Breast epithelium (tissue), 4 donors: ENCODE measurements at places on chromosomes 1 and 21. TPM values are rescaled to one million over a fixed set of nuclear protein-coding genes. Genes with fewer than 3 reads are reported as not detected.

DNA sequence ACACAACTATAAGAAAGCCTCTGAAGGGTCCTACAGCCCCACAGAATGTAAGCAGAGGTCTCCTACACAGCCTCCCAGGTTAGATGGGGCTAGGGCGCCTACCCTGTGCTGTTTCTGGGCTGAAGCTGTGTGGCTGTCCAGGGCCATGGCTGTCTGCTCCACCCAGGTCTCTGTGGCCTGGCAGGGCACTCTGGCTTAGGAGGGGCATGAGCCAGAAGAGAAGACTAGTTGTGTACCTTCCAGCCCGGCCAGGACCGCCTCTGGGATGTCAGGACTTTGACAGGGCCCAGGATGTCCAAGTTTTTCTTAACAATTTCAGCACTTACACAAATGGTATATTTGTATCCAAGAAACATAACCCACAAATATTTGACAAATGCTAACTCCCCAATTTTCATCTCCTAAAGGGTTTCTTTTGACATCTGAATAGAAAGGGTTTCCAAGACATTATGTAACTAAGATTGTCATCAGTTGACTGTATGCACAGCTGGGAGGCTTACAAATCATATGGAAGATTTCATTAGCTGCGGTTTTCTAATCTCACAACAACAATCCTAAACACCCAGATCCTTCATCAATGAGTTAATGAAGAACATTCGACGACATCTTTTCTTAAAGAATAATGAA, 80.5 kb downstream of the HSF2BP start:
- no peak overlapping the region for H3K4me3 ChIP-seq
- H3K4me1 ChIP-seq, result no peaks in the 10 kb centered on the region
- peak overlapping the region; percentile 30 for H3K27ac ChIP-seq
- no peaks in the 10 kb centered on the region for H3K36me3 ChIP-seq

DNA sequence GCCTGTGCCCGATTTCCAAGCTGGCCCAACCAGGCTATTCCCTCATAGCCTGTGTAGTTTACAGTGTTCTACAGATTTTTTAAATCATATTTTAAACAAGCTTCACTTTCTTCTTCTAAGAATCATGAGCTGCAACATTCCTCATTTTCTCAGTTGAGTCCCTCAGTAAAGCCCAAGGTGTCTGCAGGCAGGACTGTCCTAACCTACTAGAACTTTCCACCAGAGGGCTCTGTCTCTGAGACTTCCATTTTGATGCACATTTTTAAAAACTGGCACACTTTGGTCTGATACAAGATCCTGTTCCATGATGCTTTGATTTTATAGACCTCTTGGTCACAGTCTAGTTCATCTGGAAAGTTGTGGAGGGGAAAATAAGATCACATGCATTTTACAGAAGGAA, 21.6 kb upstream of the SLAMF6 start:
- H3K36me3 ChIP-seq, result no peaks in the 10 kb centered on the region
- H3K4me1 ChIP-seq, result no peaks in the 10 kb centered on the region
- no peak overlapping the region for H3K4me3 ChIP-seq
- no peak overlapping the region for H3K27ac ChIP-seq
- no peak for DNase-seq
- no peaks in the 10 kb centered on the region for H3K27me3 ChIP-seq

DNA sequence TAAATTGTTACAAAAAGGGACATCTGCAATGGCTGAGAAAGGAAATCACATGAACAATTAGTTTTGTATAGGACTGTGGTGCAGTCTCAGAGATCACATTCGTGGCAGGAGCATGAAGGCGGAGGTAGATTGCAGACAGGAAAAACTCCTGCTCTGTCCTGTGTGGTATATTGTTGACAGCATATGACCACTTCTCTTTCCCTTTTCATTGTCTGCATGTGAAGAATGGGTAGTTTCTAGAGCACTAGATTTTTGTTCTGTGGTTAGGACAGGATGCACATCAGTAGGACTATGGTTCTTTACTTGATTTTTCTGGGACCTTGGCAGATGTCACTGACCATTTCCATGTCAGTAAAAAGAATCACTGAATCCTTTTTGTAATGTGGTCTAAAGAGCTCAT, 625.9 kb upstream of the PKN2 start:
- no peaks in the 10 kb centered on the region for H3K4me1 ChIP-seq
- no peaks in the 10 kb centered on the region for H3K36me3 ChIP-seq
- no peak overlapping the region for H3K4me3 ChIP-seq
- H3K27ac ChIP-seq, result no peak overlapping the region
- DNase-seq, result no peak

GRCh38 chr1:230328342-230329015, 97.7 kb downstream of the PGBD5 start:
- no peaks in the 10 kb centered on the region for H3K27me3 ChIP-seq
- no peaks in the 10 kb centered on the region for H3K36me3 ChIP-seq
- H3K27ac ChIP-seq, result no peak overlapping the region
- no peaks in the 10 kb centered on the region for H3K4me1 ChIP-seq
- no peak overlapping the region for H3K4me3 ChIP-seq

DNA sequence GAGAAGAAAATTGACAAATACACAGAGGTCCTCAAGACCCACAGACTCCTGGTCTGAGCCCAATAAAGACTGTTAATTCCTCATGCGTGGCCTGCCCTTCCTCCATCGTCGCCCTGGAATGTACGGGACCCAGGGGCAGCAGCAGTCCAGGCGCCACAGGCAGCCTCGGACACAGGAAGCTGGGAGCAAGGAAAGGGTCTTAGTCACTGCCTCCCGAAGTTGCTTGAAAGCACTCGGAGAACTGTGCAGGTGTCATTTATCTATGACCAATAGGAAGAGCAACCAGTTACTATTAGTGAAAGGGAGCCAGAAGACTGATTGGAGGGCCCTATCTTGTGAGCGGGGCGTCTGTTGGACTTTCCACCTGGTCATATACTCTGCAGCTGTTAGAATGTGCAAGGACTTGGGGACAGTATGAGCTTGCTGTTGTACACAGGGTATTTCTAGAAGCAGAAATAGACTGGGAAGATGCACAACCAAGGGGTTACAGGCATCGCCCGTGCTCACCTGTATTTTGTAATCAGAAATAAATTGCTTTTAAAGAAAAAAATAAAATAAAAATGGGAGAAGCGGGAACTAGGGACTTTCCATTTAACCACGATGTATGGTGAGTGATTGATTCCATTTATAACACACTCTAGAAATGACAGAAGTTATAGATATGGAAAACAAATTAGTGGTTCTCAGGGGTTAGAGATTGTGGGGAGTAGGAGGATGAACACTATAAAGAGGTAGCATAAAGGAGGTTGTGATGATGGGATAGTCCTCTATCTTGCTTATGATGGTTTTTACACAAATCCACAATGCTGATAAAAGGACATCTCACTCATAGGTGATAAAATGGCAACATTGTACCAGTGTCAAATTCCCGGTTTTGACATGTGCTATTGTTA, 244.7 kb downstream of the MRPL39 start:
- no peaks in the 10 kb centered on the region for H3K4me1 ChIP-seq
- no peaks in the 10 kb centered on the region for H3K36me3 ChIP-seq
- no peak overlapping the region for H3K4me3 ChIP-seq
- H3K27me3 ChIP-seq, result no peaks in the 10 kb centered on the region
- no peak overlapping the region for H3K27ac ChIP-seq
- DNase-seq, result no peak

DNA sequence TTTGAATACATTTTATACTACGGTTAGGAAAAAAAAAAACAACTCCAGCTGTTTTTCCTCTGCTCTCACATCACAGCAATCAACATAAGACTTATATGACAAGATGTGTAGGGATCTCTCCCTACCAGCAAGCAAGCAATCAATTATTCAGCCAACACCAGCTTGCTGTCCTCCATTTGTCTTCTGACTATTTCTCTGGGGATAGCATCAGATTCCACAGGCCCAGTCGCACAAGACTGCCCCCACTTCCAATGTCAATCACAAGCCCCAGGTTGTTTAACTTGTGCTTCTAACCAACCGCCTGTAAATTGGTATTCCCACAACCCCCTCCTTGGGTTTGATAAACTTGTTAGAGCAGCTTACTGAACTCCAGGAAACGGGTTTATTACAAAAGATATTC, 873.1 kb upstream of the TMPRSS15 start:
- DNase-seq, result no peak
- no peak overlapping the region for H3K4me3 ChIP-seq
- H3K36me3 ChIP-seq, result no peaks in the 10 kb centered on the region
- H3K4me1 ChIP-seq, result no peaks in the 10 kb centered on the region
- no peak overlapping the region for H3K27ac ChIP-seq

GRCh38 chr1:174829990-174830389, 169.8 kb upstream of the CACYBP start:
- no peak for DNase-seq
- no peaks in the 10 kb centered on the region for H3K27me3 ChIP-seq
- no peak overlapping the region for H3K4me3 ChIP-seq
- no peaks in the 10 kb centered on the region for H3K4me1 ChIP-seq
- no peaks in the 10 kb centered on the region for H3K36me3 ChIP-seq
- no peak overlapping the region for H3K27ac ChIP-seq

- H3K27ac ChIP-seq, result no peak overlapping the region
- no peak for DNase-seq
- no peak overlapping the region for H3K4me3 ChIP-seq
- H3K4me1 ChIP-seq, result no peaks in the 10 kb centered on the region
- no peaks in the 10 kb centered on the region for H3K27me3 ChIP-seq
These were observed 25.0 kb upstream of the UAP1 start for GRCh38 chr1:162536511-162536910.

GRCh38 chr1:21794656-21795055, 11.7 kb upstream of the USP48 start:
- H3K4me3 ChIP-seq, result no peak overlapping the region
- no peak for DNase-seq
- no peaks in the 10 kb centered on the region for H3K36me3 ChIP-seq
- H3K4me1 ChIP-seq, result no peaks in the 10 kb centered on the region

- no peak overlapping the region for H3K27ac ChIP-seq
- H3K4me1 ChIP-seq, result no peaks in the 10 kb centered on the region
- no peak for DNase-seq
- no peak overlapping the region for H3K4me3 ChIP-seq
These were observed 34.5 kb downstream of the DNAJC11 start for GRCh38 chr1:6667139-6667538.

Gene GNPAT
- 31.1 TPM for total RNA-seq

DNA sequence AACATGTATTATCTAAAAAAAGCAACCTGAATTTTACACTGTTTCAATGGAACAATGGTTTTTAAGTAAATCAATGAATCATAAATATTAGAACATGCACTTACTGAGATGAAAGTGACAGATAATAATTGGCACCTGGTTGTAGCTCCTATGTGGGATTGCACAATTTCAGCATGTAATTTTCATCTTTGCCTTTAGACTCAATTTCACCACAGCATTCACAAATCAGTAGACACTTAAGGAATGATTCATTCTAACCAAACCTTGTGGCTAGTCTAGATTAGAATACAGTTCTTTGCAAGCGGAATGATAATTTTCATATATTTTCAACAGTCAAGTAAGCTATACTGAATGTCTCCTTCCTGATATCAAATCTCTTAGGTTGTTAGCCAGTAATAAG, 853.4 kb downstream of the KCNT2 start:
- no peak overlapping the region for H3K4me3 ChIP-seq
- H3K36me3 ChIP-seq, result no peaks in the 10 kb centered on the region
- H3K4me1 ChIP-seq, result no peaks in the 10 kb centered on the region
- no peaks in the 10 kb centered on the region for H3K27me3 ChIP-seq
- H3K27ac ChIP-seq, result no peak overlapping the region
- no peak for DNase-seq

Gene ALG14
- 1.6 TPM for total RNA-seq

Gene BMP8B
- 0.48 TPM for total RNA-seq

- no peak overlapping the region for H3K4me3 ChIP-seq
- H3K36me3 ChIP-seq, result no peaks in the 10 kb centered on the region
- H3K4me1 ChIP-seq, result peaks cover 5% of the 10 kb centered on the region
- H3K27ac ChIP-seq, result no peak overlapping the region
- H3K27me3 ChIP-seq, result peaks cover 8% of the 10 kb centered on the region
These were observed 4.6 kb downstream of the COL9A2 start for GRCh38 chr1:40312238-40313205.

DNA sequence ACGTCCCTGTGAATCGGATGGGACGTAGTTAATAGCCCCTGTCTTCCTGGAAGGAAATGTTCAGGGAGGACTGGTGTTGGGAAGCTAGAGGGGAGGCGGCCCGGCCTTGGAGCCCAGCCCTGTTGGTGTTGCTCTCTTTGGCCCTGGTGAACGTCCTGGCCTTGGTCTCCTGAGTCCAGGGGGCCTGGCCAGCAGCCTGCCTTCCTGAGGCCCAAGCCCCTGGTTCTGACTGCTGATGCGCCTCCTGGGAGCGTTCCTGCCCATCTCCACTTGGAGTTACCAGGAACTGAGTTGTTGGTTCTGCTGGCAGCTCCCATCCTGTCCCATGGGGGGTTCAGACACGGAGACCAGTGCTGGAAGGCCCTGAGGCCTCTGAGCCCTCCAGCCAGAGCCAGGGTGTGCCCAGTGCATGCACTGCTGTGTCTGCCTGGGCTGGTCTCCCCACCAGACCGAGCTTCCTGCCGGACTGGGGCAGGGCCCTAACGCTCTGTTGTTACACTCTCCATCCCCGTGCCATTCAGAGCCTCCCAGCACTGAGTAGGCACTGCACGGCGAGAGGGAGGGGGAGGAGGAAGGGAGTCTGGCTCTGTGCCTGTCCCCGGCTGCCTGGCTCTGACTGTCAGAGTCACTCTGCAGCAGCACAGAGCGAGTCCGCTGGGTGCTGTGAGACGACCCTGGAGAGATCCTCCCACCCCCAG, 382.5 kb upstream of the VAMP3 start:
- DNase-seq, result peak; percentile 17
- H3K27me3 ChIP-seq, result no peaks in the 10 kb centered on the region
- H3K4me3 ChIP-seq, result no peak overlapping the region
- peak overlapping the region; percentile 76 for H3K27ac ChIP-seq
- H3K36me3 ChIP-seq, result no peaks in the 10 kb centered on the region

- no peak for DNase-seq
- no peak overlapping the region for H3K27ac ChIP-seq
- H3K27me3 ChIP-seq, result no peaks in the 10 kb centered on the region
- no peaks in the 10 kb centered on the region for H3K4me1 ChIP-seq
- no peaks in the 10 kb centered on the region for H3K36me3 ChIP-seq
- no peak overlapping the region for H3K4me3 ChIP-seq
These were observed 93.3 kb upstream of the CD1D start for GRCh38 chr1:158087320-158087927.

DNA sequence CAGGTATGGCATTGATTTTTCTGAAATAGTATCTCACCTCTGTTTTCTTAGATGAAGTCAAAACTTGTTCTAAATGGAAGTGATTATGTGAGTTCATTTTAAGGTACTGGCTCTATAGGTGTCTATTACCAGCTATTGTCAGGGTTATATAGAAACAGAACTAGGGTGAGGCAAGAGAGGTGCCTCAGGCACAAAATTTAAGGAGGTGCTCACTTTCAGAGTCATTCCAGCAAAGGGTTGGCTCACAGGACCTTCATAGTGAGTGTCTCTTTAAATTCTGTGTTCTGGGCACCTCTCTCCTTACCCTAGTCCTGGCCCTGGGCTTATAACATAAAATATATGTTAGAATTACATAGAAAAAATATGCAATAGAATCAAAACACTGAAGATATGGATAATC, 49.3 kb downstream of the KIAA0319L start:
- H3K27me3 ChIP-seq, result no peaks in the 10 kb centered on the region
- DNase-seq, result no peak
- H3K36me3 ChIP-seq, result no peaks in the 10 kb centered on the region
- peak overlapping the region; percentile 65 for H3K27ac ChIP-seq
- H3K4me3 ChIP-seq, result no peak overlapping the region
- H3K4me1 ChIP-seq, result no peaks in the 10 kb centered on the region

Gene STIL
- 2.3 TPM for total RNA-seq

GRCh38 chr1:174239541-174239940, 80.2 kb downstream of the RABGAP1L start:
- no peak overlapping the region for H3K4me3 ChIP-seq
- H3K27me3 ChIP-seq, result no peaks in the 10 kb centered on the region
- no peaks in the 10 kb centered on the region for H3K36me3 ChIP-seq
- no peak for DNase-seq

GRCh38 chr1:70008660-70009059, 196.7 kb downstream of the LRRC40 start:
- no peak overlapping the region for H3K4me3 ChIP-seq
- no peak for DNase-seq
- H3K27ac ChIP-seq, result no peak overlapping the region
